ENCODE measurements at places on chromosomes 2 and 18. TPM values are rescaled to one million over a fixed set of nuclear protein-coding genes. Genes with fewer than 3 reads are reported as not detected.

- no peak for DNase-seq
Measured at GRCh38 chr2:157725846-157726245, 97.2 kb upstream of the ACVR1C start.

- no peak for DNase-seq
Measured at GRCh38 chr18:23378302-23378686, 74.8 kb upstream of the RIOK3 start.

GRCh38 chr2:238883421-238883901 is 35.6 kb downstream of the TWIST2 start:
- no peak for DNase-seq

DNA sequence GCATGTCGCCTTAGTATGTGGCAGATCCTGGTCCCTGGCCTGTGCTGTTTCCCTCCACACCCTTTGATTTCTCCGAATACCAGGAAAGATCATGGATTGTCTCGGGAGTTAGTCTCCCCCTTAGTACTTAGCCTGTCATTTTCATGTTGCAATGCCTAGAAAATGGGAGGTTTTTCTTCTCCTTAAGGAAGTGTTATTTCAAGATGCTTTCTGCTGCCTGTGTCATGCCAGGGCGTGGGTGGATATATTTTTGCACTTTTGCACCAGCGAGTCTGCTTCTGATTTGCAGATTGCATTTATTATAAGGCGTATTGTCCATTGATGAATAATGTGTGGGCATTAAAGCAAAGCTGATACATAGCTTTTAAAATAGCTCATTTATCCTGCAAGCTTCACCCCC is 223.5 kb downstream of the NEDD4L start:
- peak; percentile 47 for DNase-seq

DNA sequence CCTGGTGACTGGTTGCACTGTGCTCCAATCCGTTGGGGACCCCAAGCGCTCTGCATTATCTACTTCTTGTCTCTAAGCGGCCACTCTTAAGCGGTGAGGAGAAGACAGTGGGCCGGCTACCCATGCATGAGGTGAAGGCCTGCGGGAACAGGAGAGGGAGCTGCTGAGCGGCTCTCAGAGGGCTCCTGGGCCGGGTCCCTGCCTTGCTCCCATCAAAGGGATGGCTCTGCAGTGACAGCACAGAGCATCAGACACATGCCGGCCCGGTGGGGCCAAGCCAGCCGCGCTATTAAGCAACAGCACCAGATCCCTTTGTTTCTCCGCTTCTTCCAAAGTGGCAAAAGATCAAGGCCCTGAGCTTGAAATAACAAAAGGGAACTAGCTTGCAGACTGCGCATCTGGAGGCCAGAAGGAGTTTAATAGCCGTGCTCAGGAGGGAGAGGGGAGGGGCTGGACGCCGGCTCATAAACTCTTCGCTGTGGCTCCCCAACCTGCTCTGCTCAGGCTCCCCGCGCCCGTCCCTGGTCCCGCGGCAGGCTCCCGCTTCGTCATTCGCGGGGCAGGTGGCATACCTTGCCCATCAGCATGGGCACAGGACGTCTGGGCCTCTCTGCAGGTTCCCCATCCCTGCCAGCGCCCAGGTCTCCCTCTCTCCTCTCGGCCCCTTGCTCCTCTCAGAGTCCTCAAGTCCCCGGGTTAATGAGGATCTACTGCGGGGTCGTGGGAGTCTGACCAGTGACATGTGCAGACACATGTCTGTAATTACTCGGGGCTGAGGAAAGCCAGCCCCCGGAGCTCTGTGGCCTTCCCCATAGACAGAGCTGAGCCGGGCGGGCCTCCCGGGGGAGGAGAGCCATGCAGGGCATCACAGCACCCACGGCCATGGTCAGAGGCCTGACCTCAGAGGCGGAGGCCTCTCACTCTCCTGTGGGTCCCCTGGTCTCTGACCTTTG is 96.7 kb downstream of the ASB1 start:
- no peak for DNase-seq

DNA sequence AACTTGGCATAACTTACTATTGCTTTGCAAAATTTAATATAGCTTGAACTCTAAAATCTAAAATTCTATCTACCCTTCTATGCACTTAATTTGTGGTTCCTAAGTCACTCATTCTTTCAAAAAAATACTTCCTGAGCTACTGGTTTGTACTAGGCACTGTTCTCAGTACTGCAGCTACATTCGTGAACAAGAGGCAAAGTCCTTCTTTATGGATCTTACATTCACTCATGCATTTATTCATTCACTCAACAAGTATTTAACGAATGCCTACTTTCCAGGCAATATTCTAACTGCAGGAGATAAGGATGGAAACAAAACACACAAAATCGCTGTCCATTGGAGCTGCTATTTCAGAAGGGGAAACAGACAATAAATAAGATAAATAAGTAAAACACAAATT is 104.8 kb downstream of the NBAS start:
- DNase-seq, result no peak

GRCh38 chr2:96484091-96484490 is 21.1 kb downstream of the NEURL3 start:
- DNase-seq, result no peak

- no peak for DNase-seq
Measured at GRCh38 chr2:68908392-68908970, 37.3 kb upstream of the BMP10 start.

- no peak for DNase-seq
Measured at GRCh38 chr2:105950521-105951383, 206.0 kb downstream of the NCK2 start.

Gene CD8B2
- total RNA-seq, result not detected

Gene MPP4
- total RNA-seq, result 0.31 TPM

GRCh38 chr2:235636546-235636945 is 142.7 kb downstream of the AGAP1 start:
- no peak for DNase-seq

Gene HOXD8
- not detected for total RNA-seq

DNA sequence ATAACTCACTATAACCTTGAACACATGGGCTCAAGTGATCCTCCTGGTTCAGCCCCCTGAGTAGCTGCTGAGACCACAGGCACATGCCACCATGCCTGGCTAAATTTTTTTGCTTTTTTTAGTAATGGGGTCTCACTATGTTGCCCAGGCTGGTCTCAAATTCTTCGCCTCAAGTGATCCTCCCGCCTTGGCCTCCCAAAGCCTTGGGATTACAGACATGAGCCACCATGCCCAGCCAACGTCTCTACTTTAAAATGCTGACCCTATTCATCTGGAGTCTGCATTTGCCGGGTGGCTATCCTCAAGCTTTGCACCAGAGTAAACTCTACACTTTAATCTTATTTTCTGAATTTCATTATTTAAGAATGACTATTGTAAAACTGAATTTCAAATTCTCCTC is 37.6 kb upstream of the RALBP1 start:
- no peak for DNase-seq

DNA sequence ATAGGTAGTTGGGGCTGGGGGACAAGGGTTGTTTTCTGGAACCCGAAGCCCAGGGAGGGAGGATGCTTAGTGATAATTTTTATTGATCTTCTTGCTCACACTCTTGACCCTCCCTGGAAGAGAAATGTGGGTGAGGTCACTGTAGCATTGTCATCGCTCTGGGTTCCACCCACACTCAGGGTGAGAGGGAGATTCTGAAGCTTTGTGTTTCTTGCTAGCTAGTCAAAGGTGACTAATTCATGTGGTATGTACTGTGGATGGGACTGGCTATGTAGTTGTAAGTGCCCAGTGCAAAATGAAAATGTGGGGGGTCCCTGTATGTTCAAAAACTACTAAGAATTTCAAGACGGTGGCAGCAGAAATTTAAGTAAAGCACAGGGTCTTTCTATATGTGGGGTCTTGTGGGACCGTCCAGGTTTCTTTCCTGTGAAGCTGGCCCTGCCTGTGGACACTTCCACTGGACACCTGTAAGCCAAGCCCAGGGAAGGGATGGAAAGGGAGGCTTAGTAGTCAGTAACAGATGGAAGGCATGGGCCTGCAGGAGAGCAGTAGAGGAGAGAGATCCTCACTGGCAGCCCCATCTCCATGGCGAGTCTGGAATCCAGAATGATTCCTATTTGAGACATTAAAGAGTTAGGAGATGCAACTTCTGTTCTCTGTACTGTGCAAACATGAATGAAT is 35.0 kb downstream of the TSN start:
- no peak for DNase-seq

DNA sequence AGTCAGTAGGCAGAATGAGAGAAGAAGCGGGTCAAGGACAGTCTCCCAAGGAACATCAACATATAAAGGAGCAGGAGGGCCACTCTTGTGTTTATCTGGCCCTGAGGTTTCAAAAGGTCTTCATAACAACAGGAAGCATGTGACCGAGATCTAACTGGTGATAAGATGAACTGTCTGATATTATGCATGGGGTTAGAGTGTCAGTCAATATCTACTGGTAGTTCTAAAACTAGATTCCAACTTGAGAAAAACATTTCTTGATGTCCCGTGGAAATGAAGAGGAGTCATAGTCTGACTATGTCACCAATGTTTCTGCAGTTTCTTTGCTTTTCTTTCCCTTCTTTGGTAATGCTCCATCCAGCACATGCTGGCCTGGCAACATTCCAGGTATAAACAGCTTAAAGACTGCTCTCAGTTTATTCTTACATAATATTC is 77.5 kb upstream of the ITPRID2 start:
- DNase-seq, result no peak

- DNase-seq, result no peak
Measured at GRCh38 chr2:241565411-241565810, 6.9 kb downstream of the BOK start.

- no peak for DNase-seq
Measured at GRCh38 chr18:68267583-68267982, 447.3 kb downstream of the TMX3 start.

Measured in occipital lobe (tissue), 3 donors.